Activated CD4-positive, alpha-beta memory T cell treated with anti-CD3 and anti-CD28 coated beads, Interleukin-2, amount 10 ng/mL, durations not matched to agents 7 days and 5 days (primary cell): ENCODE measurements at places on chromosomes 16 and 17. TPM values are rescaled to one million over a fixed set of nuclear protein-coding genes. Genes with fewer than 3 reads are reported as not detected.

- peaks cover 13% of the 10 kb centered on the region for H3K4me1 ChIP-seq
- H3K27me3 ChIP-seq = no peaks in the 10 kb centered on the region
- no peak overlapping the region for H3K27ac ChIP-seq
- H3K36me3 ChIP-seq = peaks cover 16% of the 10 kb centered on the region
These were observed 38.9 kb upstream of the NAT9 start for GRCh38 chr17:74815067-74815466.

- H3K36me3 ChIP-seq = peaks cover 35% of the 10 kb centered on the region
- no peak for DNase-seq
- H3K4me1 ChIP-seq = peaks cover 36% of the 10 kb centered on the region
These were observed 3.4 kb downstream of the LCAT start for GRCh38 chr16:67940446-67941089.

DNA sequence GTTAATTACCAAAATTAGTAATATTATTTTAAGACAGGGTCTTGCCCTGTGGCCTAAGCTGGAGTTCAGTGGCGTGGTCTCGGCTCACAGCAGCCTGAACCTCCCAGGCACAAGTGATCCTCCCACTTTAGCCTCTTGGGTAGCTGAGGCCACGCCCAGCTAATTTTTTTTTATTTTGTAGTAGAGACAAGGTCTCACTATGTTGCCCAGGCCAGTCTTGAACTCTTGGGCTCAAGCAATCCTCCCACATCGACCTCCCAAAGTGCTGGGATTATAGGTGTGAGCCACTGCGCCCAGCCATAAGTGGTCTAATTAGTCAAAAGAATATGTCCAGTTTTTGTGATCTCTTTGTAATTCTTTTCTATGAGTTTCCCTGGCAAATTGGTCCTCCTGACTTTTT is 12.0 kb upstream of the CFDP1 start:
- DNase-seq = no peak
- H3K36me3 ChIP-seq = peaks cover 21% of the 10 kb centered on the region
- H3K27ac ChIP-seq = no peak overlapping the region
- no peaks in the 10 kb centered on the region for H3K4me1 ChIP-seq
- H3K4me3 ChIP-seq = no peak overlapping the region
- H3K27me3 ChIP-seq = no peaks in the 10 kb centered on the region

GRCh38 chr16:7646821-7647500 is 314.3 kb downstream of the RBFOX1 start:
- no peaks in the 10 kb centered on the region for H3K36me3 ChIP-seq
- no peak overlapping the region for H3K4me3 ChIP-seq
- no peak overlapping the region for H3K27ac ChIP-seq
- no peaks in the 10 kb centered on the region for H3K27me3 ChIP-seq
- no peaks in the 10 kb centered on the region for H3K4me1 ChIP-seq
- DNase-seq = no peak

DNA sequence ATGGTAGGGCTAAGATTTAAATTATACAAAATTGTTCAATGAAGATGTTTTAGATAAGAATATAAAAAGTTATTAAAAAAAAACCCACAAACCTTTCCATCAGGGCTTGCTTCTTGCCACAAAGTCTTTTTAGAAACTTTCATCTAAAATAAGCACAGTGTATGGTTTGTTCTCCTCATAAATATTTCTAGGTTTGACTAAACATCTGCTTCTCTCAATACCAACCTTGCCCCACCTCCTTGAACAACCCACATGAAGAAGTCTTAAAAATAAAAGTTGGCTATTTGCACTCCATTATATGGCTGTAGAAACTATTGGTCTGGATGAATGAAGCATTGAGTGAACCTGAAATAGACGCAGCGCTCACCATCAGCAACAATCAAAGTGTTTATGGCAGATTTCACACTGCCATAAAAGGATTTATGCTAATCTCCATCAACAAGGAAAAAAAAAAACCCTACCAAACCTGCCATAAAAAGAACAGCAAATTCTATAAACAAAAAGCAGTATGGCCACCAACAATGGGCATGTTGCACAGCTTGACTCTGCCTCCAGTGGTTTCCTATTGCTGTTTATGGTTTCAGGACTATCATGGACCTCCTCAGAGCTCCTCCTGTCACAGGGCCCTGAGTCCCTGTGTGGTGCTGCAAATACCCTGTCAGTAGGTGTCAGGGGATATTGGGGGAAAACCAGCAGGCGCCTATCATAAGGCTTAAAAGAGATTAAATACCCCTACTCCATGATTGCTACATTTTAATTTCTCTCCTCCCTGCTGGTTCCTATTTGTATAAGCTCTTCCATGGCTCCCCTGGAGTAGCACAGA is 37.6 kb downstream of the SNX11 start:
- peaks cover 5% of the 10 kb centered on the region for H3K4me1 ChIP-seq
- H3K4me3 ChIP-seq = no peak overlapping the region
- H3K27ac ChIP-seq = no peak overlapping the region

- no peak overlapping the region for H3K27ac ChIP-seq
- H3K27me3 ChIP-seq = no peaks in the 10 kb centered on the region
- DNase-seq = no peak
- no peak overlapping the region for H3K4me3 ChIP-seq
These were observed 10.7 kb downstream of the WSCD1 start for GRCh38 chr17:6080711-6081430.

GRCh38 chr17:60102632-60103096 is 23.9 kb upstream of the HEATR6 start:
- H3K4me1 ChIP-seq = peaks cover 15% of the 10 kb centered on the region
- no peak overlapping the region for H3K27ac ChIP-seq
- peak; percentile 29 for DNase-seq
- H3K27me3 ChIP-seq = peaks cover 38% of the 10 kb centered on the region
- peak overlapping the region; percentile 59 for H3K4me3 ChIP-seq

DNA sequence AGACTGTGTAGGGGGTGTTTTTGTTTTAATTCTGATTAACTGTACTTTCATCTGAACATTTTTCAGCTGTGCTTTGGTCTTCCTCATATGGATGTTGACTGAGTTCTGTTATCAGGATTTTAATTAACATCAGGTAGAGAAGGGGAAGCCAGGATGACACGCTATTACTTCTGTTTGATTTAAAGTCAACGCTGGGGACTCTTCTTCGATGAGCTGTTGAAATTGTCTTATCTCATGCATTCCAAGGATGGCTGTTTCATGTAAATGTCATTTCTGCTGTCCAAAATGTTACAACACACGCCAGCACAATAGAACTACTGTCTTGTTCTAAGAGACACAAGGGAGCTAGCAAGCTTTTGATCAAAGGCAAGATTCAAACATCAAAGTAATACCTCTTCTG is 263.3 kb upstream of the CDH5 start:
- no peaks in the 10 kb centered on the region for H3K4me1 ChIP-seq
- H3K4me3 ChIP-seq = no peak overlapping the region
- DNase-seq = no peak
- H3K27ac ChIP-seq = no peak overlapping the region

DNA sequence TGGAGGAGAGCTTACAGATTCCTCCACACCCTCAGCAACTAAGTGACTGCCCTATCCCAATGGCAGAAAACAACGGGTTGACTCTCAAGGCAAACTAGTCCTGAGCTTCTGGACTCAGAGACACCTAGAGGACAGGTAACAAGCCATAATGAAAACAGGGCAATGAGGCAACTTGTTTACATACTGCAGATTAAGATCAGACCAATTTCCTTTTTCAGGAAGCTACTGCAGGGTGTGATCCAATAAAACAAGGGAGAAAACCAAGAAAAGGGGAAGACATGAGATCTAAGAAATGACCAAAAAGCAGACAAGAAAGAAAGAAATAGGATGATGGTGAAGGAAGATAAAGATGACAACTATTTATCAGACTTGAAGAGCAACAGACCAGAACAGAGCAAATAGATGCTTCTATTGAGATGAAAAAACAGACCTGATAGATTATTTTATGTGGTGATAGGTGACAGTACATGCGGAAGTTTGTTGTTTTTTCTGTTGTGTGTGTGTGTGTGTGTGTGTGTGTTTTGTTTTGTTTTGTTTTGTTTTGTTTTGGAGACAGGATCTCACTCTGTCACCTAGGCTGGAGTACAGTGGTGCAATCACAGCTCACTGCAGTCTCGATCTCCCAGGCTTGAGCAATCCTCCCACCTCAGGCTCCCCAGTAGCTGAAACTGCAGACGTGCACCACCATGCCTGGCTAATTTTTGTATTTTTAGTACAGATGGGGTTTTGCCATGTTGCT is 120.7 kb downstream of the GAS7 start:
- DNase-seq = no peak
- H3K4me1 ChIP-seq = peaks cover 13% of the 10 kb centered on the region
- no peak overlapping the region for H3K27ac ChIP-seq
- no peak overlapping the region for H3K4me3 ChIP-seq
- no peaks in the 10 kb centered on the region for H3K27me3 ChIP-seq

- H3K4me1 ChIP-seq = no peaks in the 10 kb centered on the region
- no peaks in the 10 kb centered on the region for H3K27me3 ChIP-seq
- DNase-seq = no peak
- H3K27ac ChIP-seq = no peak overlapping the region
These were observed 17.5 kb downstream of the FANCA start for GRCh38 chr16:89798832-89799370.

DNA sequence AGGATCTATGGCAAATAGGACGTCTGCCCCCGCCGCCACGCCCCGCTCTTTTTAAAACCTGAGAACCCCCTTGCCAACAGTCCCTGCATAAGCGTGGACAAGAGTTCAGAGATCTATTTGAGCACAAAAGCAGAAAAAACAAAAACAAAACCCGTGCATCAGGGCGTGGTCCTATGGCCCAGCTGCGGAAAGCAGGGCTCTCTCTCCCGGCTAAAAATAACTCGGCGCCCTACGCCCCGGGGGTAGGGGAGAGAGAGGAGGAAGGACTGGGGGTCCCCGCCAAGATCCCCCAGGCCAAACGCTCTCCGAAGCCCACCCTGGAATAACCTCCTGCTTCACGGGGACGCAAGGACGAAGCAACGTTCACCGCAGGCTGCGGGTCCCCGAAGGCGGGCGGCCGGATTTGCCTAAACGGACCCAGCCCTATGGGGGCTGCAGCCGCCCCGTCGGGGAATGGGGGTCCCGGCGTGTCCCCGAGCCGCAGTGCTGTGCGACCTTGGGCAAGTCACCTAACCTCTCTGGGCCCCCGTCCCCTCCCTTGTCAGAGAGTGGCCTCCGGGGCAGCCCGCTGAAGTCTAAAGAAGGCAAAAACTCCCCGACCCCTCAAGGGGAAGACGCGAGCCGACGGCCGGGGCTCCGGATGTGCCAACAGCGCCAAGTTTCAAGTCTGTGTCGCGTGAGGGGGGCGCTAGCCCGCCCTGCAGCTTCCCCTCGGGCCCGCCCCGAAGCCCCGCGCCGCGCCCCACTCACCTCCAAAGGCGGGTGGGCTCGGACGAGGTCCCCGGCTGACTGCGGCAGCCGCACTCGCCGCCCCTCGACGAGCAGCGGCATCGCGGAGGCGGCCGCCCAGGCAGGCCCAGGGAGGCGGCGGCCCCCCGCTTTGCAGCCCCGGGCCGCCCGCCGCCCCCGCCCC is 477 bp downstream of the NTAN1 start:
- peak overlapping the region; percentile 80 for H3K27ac ChIP-seq
- peaks cover 21% of the 10 kb centered on the region for H3K4me1 ChIP-seq
- DNase-seq = peak; percentile 23

DNA sequence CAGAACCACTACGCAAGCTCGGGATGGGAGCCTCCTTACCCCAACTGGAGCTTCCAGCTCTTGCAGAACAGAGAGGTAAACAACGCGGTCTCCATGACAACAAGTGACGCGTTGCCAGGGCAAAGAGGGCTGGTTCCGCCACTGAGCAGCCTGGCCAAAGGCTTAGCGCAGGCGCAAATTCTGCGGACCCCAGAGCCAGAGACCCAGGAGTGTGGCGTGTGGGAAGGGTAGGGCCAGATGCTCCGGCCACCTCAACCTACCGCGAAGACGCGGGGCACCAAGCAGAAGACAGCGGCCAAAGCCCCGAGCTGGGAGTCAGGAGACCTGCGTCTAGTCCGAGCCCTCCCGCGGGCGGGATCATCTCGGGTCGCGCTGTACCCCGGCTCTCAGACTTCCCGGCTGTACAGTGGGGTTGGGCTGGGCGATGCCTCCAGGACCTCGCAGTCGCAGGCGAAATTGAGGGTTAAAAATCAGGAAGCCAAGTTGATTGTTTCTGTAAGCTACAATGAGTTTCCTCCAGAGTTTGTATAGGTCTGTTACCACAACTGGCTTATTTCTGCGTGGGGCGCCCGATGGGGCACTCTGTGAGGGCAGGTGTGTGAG is at the start of gene TEKT1:
TEKT1 (minus strand) TSS at position 69 of the 603 bp plus-strand sequence. CDS start 1,353 bp downstream, outside the sequence.
- DNase-seq = peak; percentile 70
- no peaks in the 10 kb centered on the region for H3K36me3 ChIP-seq
- no peak within 1 kb of the TSS for H3K27ac ChIP-seq

GRCh38 chr17:45229681-45230409 is 8.2 kb downstream of the FMNL1 start:
- DNase-seq = no peak
- H3K4me3 ChIP-seq = peak overlapping the region; percentile 100
- H3K4me1 ChIP-seq = peaks cover 93% of the 10 kb centered on the region

GRCh38 chr16:75376475-75377161 is 56.7 kb downstream of the CFDP1 start:
- peaks cover 33% of the 10 kb centered on the region for H3K27me3 ChIP-seq
- peaks cover 36% of the 10 kb centered on the region for H3K4me1 ChIP-seq
- no peak overlapping the region for H3K4me3 ChIP-seq
- H3K27ac ChIP-seq = no peak overlapping the region

GRCh38 chr17:82287868-82288801 is 14.6 kb upstream of the CSNK1D start:
- H3K4me3 ChIP-seq = no peak overlapping the region

- DNase-seq = no peak
- H3K36me3 ChIP-seq = peaks cover 59% of the 10 kb centered on the region
- H3K4me3 ChIP-seq = no peak overlapping the region
- no peak overlapping the region for H3K27ac ChIP-seq
These were observed 15.1 kb upstream of the FOXJ1 start for GRCh38 chr17:76155988-76156661.

DNA sequence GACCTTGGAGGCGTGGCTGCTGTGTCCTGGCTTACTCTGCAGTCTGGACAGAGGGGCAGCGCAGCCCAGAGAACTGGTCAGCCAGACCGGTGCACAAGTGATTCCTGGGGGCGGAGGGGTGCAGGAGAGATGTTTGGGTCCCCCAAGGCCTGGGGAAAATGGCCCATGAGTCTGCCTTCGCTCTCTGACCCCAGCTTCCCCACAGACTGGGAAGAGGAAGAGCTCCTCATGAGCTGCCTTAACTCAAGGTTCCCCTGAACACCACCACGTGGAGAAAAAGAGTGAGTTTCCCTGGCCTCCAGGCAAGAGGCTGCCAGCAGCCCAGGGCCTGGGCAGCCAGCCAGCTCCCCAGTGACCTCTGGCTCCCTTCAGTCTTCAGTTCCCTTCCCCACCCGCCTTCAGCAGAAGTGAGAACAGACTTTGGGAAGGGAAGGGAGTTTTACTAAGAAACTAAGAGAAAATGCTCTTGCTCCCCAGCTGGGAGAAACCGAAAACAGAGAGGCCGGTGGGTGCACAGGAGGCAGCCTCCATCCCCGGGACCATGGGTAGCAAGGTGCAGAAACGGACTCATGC is 2.0 kb upstream of the C17orf99 start:
- peaks cover 37% of the 10 kb centered on the region for H3K4me1 ChIP-seq
- H3K36me3 ChIP-seq = peaks cover 24% of the 10 kb centered on the region
- no peak overlapping the region for H3K4me3 ChIP-seq
- no peak for DNase-seq

The TMC5 gene
- total RNA-seq = 0.98 TPM

The ABCA6 gene
- total RNA-seq = 0.13 TPM

The ANKRD40CL gene
- not detected for total RNA-seq

The ZCCHC14 gene
- total RNA-seq = 4.2 TPM

The ODF4 gene
- total RNA-seq = not detected
